ENCODE measurements at places on chromosomes 11 and 22.

DNA sequence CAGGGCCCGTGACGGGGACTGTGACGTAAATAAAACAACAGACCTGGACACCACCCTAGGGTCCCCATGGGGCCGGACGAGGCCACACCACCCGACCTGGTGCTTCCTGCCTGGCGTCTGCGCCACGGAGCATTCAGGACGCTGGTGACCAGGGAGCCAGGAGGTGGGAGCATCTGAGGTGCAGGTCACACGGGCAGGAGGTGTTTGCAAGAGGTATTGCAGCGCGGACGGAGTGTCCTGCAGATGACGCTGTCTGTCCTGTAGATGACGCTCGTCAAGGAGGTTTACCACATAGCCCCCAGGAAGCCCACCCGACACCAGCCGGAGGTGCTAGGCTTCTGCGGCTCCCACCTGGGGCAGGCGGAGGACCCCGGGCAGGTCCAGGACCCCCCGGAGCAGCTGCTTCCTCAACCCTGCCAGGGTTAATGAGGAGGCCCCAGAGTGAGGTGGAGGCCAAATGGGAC lies 986 bp upstream of the MUC5B start:
- no peak for DNase-seq

DNA sequence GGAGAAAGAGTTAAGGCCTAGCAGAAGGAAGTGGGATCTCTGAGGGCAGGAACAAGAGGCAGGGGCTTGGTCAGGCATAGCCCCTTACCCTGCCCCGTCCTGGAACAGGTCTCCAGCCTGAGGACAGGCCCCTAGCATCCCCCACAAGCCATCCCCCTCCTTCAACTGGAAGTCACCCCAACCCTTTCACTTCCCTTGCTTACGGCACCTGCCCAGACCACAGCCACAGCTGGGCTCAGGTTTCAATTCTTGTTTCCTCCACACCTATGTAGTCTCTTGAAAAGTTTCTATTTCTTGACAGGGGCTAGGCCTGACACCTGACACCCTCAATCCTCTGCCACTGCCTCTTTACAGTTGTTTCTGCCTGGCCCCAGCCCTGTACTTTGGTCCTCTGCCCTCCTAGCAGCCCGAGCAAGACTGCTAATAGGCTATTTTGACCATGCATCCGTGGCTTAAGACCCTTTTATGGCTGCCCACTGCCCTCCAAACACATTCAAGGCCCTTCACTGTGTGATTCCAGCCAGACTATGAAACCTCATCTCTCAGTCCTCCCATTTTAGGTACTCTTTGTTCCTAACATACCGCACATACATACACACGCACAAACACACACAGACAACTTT lies 10.9 kb upstream of the FCHSD2 start:
- DNase-seq, result no peak

GRCh38 chr11:14320020-14320419 lies 39.0 kb downstream of the RRAS2 start:
- DNase-seq, result peak; percentile 11

GRCh38 chr11:130522284-130522961 lies 74.0 kb downstream of the ADAMTS15 start:
- DNase-seq, result no peak

DNA sequence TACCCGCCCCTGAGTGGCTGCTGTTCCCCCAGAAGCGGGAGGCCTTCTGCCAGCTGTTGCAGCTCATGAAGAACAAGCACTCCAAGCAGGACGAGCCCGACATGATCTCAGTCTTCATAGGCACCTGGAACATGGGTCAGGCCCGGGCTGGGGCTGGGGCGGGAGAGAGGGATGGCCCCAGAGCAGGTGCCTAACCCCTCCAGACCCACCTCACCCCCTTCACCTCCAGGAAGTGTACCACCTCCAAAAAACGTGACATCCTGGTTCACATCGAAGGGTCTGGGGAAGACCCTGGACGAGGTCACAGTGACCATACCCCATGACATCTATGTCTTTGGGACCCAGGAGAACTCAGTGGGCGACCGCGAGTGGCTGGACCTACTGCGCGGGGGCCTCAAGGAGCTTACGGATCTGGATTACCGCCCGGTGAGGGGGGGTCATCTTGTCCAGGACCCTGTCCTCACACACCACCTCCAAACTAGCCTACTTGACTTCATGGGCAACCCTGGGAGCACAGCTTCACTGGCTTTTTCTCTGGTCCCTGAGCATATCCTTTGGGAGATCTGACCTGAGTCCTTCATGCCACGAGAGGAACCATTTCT lies 6.3 kb downstream of the INPPL1 start:
- no peak for DNase-seq

GRCh38 chr11:113685654-113686359 lies 20.3 kb downstream of the TMPRSS5 start:
- no peak for DNase-seq

DNA sequence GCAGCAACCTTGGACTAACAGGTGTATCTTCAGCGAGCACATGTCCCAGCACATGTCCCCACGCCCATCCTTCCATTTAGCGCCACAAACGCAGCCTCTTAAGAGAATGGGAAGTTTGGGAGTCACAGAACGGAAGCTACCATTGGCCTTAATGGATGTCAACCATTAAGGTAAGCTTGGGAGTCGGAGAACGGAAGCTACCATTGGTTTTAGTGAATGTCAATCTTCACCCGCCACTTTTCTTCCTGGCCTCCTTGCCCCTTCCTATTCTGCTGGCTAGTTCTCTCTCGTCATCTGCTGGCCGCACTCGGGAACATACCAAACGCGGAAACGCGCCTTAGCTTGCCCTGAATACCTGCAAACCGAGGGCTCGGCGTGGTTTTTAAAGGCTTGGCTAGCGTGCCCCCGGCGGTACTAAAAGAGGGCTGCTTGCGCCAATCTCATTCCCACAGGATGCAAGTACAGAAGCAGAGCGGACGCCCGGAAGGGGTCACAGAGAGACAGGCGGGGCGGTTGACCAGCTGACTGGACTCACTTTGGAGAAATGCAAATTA lies 24.3 kb downstream of the GLYATL1 start:
- DNase-seq, result no peak

DNA sequence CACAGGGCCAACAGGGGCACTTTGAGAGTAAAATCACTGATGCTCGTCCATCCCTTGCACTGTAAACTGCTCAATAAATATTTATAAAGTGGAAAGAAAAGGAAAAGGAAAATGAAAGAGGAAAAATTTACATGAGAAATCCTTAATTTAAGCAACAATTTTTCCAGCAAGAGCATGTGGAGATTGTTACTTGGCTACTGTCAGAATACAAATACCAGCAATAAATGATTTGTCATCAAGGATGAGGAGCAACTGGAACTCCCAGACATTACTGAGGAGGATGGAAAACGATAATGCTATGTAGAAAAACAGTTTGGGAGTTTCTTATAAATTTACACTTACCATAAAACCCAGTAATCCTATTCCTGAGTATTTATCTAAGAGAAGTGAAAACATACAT lies 123.0 kb downstream of the SGSM3 start:
- DNase-seq, result no peak

DNA sequence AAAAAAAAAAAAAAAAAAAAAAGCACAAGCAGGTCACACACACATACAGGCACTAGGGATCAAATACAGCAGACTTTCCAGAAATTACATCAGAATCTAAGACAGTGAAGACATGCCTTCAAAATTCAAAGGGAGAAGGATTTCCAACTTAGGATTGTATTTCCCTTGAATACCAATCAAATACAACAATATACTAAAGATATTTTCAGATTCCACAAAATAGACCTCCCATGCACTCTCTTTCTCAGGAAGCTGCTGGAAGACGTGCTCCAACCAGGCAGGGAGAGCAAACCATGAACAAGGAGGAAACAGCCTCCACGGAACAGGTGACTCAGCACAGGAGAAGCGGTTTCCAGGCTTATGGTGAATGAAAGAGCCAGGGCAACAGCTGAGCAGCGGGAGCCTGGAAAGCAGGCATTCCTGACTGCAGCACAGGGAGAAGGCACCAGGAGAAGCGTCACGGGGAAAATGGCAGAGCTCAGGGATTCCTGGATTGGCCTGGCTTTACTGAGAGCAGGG lies 32.0 kb downstream of the TMEM184B start:
- no peak for DNase-seq
